A549 treated with ZK216348 at 1 μM for 4 hours (cell line): ENCODE measurements at places on chromosomes 16 and 17. TPM values are rescaled to one million over a fixed set of nuclear protein-coding genes. Genes with fewer than 3 reads are reported as not detected.

Gene LPO
- total RNA-seq: not detected in 5 replicates

Gene GNG13
- total RNA-seq: not detected in 5 replicates

Gene TRPV2
- total RNA-seq: 0.13 to 0.86 TPM (median 0.40 TPM) in 4 of 5 replicates, not detected in the other

Gene PRR11
- 39.6 to 66.0 TPM (median 60.2 TPM) in 5 replicates for total RNA-seq

Gene MYO15B
- 32.3 to 66.7 TPM (median 51.1 TPM) in 5 replicates for total RNA-seq

Gene CPHXL2
- total RNA-seq: not detected in 5 replicates

Gene IRX5
- 1.3 to 2.8 TPM (median 2.0 TPM) in 5 replicates for total RNA-seq

Gene TMEM204
- not detected in 5 replicates for total RNA-seq

Gene WRAP53
- 24.4 to 43.8 TPM (median 40.2 TPM) in 5 replicates for total RNA-seq

Gene RAB11FIP4
- 1.2 to 1.9 TPM (median 1.6 TPM) in 5 replicates for total RNA-seq

Gene UNK
- 24.5 to 33.2 TPM (median 29.6 TPM) in 5 replicates for total RNA-seq

Gene ZNF830
- 13.2 to 24.7 TPM (median 15.2 TPM) in 5 replicates for total RNA-seq

Gene LRRC75A
- 1.1 to 1.5 TPM (median 1.2 TPM) in 5 replicates for total RNA-seq

Gene SCIMP
- not detected in 5 replicates for total RNA-seq

Gene WNK4
- 0.47 to 2.3 TPM (median 1.7 TPM) in 5 replicates for total RNA-seq

Gene FA2H
- 27.5 to 33.7 TPM (median 32.1 TPM) in 5 replicates for total RNA-seq

Gene STRADA
- total RNA-seq: 25.3 to 30.1 TPM (median 26.8 TPM) in 5 replicates

Gene HOXB8
- total RNA-seq: 6.8 to 9.7 TPM (median 8.9 TPM) in 5 replicates

Gene MYH2
- total RNA-seq: not detected in 5 replicates

Gene KCNH4
- total RNA-seq: 0.18 to 0.48 TPM (median 0.33 TPM) in 5 replicates

Gene MPV17L
- total RNA-seq: 4.1 to 5.9 TPM (median 5.7 TPM) in 5 replicates

Gene KIF2B
- not detected in 5 replicates for total RNA-seq

Gene C17orf78
- not detected in 5 replicates for total RNA-seq

Gene CHD9NB
- 0.74 to 1.5 TPM (median 0.91 TPM) in 5 replicates for total RNA-seq

Gene NTN1
- 0.37 to 0.55 TPM (median 0.43 TPM) in 5 replicates for total RNA-seq

Gene KIF18B
- 22.4 to 41.1 TPM (median 39.9 TPM) in 5 replicates for total RNA-seq

Gene KRT12
- total RNA-seq: not detected in 5 replicates

Gene KRTAP2-1
- not detected in 5 replicates for total RNA-seq

Gene FOXN1
- 0.05 to 0.07 TPM in 2 of 5 replicates, not detected in the others for total RNA-seq
